ENCODE measurements at places on chromosomes 7 and 10.

DNA sequence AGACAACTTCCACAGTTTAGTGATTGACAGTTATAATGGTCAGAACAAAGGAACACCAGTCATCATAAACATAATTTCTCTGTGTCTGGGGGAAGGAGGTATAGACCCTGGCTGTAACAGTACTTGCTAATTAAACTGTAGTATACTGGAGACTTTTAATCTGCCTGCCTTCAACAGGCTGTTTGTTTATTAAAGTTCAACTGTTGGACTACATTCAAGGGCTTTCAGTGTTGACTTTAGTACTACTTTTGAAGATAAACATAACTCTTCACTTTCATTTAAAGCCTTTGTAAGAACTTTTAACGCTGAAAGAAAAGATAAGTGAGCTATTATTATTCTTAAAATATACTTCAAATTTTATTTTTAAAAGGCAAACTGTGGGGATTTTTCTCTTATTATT is 15.5 kb upstream of the PTTG1IP2 start:
- no peak for DNase-seq

DNA sequence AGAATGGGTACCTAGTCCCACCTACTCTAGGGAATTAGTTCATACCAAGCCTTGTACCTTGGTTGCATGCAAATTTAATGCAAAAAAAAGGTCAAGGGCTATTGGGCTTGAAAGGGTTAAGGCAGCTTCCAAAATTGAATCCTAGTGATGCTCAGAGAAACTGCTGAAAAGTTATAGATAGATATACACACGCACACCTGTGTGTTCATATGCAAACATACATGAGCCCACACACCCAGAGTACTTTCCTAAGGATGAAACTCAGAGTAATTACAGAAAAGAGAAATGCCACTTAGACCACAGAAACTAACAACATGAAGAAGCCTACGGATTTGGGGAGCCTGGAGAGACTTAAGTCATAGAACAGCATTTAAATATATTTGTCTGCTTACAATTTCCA is 1.5 kb downstream of the SLC25A13 start:
- DNase-seq = no peak

GRCh38 chr7:101128040-101128834 is 1.3 kb downstream of the SERPINE1 start:
- DNase-seq = no peak

DNA sequence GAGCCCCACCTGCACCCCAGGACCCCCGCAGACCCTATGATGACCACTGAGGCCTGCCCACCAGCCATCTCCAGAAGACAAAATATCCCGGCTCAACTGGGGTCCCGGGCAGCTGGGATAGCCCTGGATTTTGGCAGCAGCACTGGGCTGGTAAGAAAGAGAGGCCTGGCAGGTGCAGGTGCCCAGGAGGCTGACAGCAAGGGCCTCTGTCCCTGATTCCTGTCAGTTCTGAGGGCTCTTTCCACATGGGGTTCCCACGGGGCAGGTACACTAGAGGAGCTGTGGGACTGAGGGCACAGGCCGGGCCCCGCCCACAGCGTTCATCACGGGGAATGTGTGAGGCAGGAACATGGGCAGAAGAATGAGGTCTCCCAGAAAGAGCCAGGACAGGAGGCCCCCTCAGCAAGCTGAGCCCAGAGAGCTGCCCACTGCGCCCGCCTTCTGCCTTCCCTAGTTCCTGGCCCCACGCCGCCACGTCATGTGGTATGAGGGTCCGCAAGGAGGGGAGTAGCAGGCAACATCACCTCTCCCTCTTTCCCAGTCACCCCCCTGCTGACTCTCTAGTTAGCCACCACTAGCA is 12.8 kb upstream of the NDST2 start:
- no peak for DNase-seq

GRCh38 chr10:8275911-8276310 is 221.4 kb downstream of the GATA3 start:
- DNase-seq = no peak

DNA sequence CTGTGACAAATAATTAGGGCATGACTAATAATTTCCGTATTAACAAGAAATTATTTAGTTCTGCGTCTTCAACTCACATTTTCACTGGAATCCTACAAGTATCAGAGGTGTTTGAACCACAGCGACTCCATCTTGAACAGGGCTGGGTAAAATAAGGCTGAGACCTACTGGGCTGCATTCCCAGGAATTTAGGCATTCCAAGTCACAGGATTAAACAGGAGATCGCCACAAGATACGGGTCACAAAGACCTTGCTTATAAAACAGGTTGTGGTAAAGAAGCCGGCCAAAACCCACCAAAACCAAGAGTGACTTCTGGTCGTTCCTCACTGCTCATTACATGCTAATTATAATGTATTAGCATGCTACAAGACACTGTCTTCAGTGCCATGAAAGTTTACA is 14.9 kb upstream of the LANCL2 start:
- DNase-seq = no peak
